ENCODE measurements at places on chromosomes 7 and 10.

DNA sequence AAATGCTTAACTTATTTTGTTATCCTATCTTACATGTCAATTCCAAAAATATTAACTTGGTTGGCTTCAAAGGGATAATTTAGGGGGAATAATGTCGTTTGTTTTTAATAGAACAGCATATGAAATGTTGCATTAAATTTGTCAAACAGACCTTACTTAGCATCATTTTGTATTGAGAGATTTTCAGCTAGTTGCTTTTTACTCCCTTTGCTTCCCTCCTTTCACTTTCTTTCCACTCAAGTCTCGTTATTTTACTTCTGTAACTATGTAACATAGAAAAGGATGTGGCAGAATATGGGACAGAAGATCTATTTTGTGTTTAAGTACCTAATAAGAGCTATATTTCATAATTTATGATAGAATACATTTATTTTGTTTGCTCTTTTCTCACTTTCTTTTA is 2.6 kb downstream of the PHYHIPL start:
- DNase-seq, result no peak

GRCh38 chr7:138303230-138304070 is 156.6 kb upstream of the TRIM24 start:
- DNase-seq, result no peak

DNA sequence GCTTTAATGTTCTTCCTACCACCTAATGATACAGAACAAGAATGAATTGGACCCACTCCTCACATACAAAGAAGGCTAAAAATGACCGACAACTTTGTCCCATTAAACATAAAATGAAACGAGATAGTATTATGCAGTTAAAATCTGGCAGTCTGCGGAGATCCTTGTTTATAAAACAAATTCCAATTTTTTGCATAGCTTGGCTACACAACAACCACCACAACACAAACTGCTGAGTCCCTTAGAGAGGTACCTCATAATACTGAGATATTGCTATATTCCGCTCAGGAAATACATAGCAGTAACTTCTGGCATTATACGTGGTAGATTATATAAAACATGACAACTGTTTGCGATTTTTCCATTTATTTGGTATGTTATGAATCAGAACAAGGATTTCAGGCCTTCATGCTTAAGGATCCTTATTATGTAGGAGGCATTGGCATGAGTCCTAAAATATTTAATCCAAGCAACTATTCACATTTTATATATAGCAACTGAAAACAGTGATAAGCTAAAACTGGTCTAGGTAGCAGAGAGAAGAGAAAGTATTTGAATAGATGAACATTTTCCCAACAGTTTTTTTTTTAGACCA is 96.0 kb downstream of the ANK3 start:
- DNase-seq, result peak; percentile 65

- DNase-seq, result no peak
Measured at GRCh38 chr10:86922553-86922961, 34.9 kb downstream of the MMRN2 start.

GRCh38 chr10:99484626-99485581 is 47.8 kb upstream of the NKX2-3 start:
- no peak for DNase-seq

DNA sequence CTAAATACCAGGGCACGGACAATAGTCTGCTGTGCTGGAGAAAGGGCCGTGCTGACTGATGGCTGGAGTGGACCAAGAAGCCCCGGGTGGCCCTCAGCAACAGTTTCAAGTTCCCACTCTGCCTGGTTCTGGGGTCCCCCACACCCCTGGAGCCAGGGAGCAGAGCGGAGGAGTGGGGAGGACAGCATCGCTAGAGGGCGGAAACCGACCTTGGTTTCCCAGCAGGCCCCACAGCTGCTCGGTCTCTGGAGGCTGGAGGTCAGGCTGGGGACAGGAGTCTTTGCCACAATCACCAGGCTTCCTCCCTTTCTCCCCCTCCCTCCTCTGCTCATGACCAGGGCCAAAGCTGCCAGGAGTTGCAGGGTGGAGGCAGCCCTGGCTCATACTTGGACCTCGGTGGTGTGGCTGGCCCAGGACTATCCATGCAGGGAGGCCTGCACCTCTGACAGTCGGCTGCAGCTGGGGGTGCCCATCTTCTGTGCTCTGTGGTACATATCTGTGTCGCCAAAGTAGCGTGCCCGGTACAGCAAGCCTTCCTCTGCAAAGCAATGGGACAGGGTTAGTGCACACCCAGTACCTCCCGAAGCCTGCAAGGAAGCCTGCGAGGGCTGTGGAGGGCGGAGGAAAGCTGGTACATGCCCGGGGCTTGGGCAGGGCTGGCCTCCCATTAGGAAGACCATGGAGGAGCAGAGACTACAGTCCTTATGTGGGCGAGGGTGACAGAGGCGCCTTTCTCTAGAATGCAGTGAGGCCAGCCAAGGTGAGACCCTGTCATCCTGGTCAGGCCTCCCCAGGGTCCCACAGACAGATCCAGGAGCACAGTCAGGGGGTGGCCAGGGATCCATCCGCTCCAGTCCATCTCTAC is 19.1 kb downstream of the DNAJB12 start:
- no peak for DNase-seq

- DNase-seq, result no peak
Measured at GRCh38 chr7:1449501-1449900, 9.8 kb downstream of the MICALL2 start.

- no peak for DNase-seq
Measured at GRCh38 chr7:48147078-48147591, 24.1 kb upstream of the ABCA13 start.

- peak; percentile 14 for DNase-seq
Measured at GRCh38 chr10:92688927-92689662, 660 bp upstream of the HHEX start.

DNA sequence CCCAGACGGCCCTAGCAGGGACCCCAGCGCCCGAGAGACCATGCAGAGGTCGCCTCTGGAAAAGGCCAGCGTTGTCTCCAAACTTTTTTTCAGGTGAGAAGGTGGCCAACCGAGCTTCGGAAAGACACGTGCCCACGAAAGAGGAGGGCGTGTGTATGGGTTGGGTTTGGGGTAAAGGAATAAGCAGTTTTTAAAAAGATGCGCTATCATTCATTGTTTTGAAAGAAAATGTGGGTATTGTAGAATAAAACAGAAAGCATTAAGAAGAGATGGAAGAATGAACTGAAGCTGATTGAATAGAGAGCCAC is 184 bp downstream of the CFTR start:
- DNase-seq, result no peak

DNA sequence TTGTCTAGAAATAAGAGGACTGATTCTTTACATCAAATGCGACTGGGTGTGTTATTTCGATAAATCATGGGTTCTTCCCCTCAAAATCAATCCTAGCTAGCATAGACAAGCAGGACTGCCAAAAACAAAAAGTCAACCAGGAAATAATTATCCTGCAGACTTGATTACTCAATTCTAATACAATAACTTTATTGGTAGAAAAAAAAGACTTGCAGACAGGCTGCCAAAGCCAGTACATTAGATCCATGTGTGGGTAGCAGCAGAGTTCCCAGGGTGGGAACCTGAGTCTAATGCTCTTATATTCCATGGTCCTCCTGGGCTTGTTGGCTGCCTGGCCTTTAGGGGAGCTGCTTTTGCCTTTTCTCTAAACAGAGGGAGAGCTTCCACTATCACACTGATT is 7.8 kb downstream of the AFAP1L2 start:
- no peak for DNase-seq

GRCh38 chr10:24256619-24257107 is 47.7 kb downstream of the KIAA1217 start:
- DNase-seq, result peak; percentile 64

GRCh38 chr10:31918671-31919409 is 9.8 kb downstream of the ARHGAP12 start:
- DNase-seq, result no peak

DNA sequence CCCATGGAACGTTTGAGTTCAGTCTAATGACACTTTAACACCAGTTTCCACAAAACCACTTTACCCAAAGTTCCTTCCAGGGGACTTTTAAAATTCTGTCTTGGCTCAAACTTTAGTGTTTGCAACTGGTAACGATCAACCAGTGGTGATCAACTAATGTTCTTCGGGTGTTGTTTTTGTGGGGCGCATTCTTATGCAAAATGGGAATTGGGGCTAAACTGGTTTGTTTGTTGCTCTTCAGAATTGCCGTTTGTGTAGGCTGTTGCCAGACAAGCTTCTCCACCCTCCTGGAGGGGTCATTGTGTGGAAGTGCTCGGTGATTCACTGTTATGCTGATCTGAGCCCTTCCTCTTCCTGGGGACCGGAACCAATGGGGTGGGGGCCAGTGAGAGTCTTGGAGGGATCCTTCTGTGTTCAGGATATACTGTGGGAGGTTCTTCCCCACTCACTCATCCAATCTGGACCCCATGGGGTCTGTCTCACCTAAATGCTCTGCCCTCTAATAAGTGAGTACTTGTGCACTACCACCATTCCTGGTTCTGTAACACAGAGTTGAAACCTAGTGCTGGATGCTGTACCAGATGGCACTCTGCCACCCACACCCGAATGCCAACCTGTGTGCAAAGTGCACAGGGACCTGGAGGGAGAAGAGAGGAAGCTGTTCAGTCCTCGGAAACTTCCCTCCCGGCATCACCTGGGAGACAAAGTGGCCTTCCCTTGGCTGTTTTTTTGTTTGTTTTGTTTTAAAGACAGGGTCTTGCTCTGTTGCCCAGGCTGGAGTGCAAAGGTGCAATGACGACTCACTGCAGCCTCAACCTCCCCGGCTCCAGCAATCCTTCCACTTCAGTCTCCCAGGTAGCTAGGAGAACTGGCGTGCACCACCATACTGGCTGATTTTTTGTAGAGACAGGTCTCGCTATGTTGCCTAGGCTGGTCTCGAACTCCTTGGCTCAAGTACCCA is 2.1 kb downstream of the NFE2L3 start:
- DNase-seq, result no peak

- DNase-seq, result peak; percentile 15
Measured at GRCh38 chr7:69282946-69283345, 315.3 kb upstream of the AUTS2 start.

GRCh38 chr7:107768263-107768662 is 24.3 kb downstream of the CBLL1 start:
- DNase-seq, result no peak

GRCh38 chr10:70405037-70405824 is 1.3 kb downstream of the EIF4EBP2 start:
- DNase-seq, result peak; percentile 98

- DNase-seq, result no peak
Measured at GRCh38 chr7:131522325-131522930, 34.0 kb downstream of the PODXL start.

- no peak for DNase-seq
Measured at GRCh38 chr7:45106-46090, 147.0 kb upstream of the FAM20C start.

DNA sequence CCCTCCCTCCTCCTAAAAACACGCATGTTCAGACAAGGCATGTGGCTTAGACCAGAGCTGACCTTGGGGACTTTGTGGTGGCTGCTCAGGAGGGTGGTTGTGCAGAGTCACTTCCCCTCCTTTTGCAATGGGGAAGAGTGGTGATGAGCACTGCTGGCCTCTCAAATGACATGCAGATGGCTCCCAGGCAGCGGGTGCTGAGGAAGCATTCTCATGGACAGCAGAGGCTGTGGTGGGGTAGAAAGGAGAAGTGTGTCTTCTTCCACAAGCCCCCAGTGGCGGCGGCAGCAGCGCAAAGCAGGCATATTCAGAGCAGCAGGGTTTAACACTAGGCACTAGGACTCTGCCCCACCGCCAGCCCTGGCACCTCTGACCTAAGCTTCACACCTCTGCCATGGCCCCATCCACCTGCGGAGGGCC is 105.9 kb upstream of the ANLN start:
- DNase-seq, result peak; percentile 62

DNA sequence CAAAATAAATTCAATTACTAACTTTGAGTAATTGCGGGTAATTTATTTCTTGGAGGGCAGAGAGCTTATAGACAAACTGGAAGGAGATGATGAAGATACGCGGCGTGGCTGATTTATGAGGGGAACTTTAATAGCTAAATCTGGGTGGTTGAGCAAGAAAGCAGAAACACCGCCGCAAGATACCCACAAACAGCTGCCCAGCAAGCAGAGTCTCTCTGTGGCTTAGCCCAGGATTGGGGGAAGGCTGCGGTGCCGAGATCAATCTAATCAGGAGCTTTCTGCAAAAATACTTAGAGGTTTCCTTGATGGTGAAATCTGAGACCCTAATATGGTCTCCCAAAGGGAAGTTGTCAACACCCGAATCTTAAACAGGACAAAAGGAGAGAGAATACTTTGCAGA is 94.9 kb upstream of the MGMT start:
- peak; percentile 50 for DNase-seq

GRCh38 chr7:93889261-93889660 is 1.3 kb downstream of the TFPI2 start:
- DNase-seq, result no peak
